ENCODE measurements at places on chromosomes 11 and 22. TPM values are rescaled to one million over a fixed set of nuclear protein-coding genes. Genes with fewer than 3 reads are reported as not detected.

Gene ANO1
- total RNA-seq: 16.4 TPM

Gene SYTL2
- total RNA-seq: 8.8 TPM

Gene PRR33
- not detected for total RNA-seq

Gene RTN4RL2
- total RNA-seq: 0.66 TPM

Gene CRACR2B
- 4.5 TPM for total RNA-seq

Gene SMC1B
- not detected for total RNA-seq

Gene BCO2
- 11.7 TPM for total RNA-seq

Gene NLRP6
- not detected for total RNA-seq

Gene UBQLN3
- total RNA-seq: not detected

Gene MPST
- total RNA-seq: 160 TPM

Gene KIF18A
- total RNA-seq: 9.1 TPM

Gene MCAT
- total RNA-seq: 25.9 TPM

Gene NELL1
- 1.5 TPM for total RNA-seq

Gene OR8D1
- total RNA-seq: not detected

Gene SGSM1
- total RNA-seq: 0.21 TPM

Gene NXPE2
- 1.1 TPM for total RNA-seq

Gene NCR3LG1
- 3.2 TPM for total RNA-seq

Gene FXYD6
- total RNA-seq: 27.7 TPM

Gene DGCR6
- total RNA-seq: 0.91 TPM

Gene TSGA10IP
- total RNA-seq: not detected

Gene SLC6A5
- not detected for total RNA-seq

Gene GRM5
- total RNA-seq: not detected

Gene OR8D4
- not detected for total RNA-seq

Gene PPP2R5B
- 7.7 TPM for total RNA-seq

Gene CRYBA4
- total RNA-seq: not detected

Gene TRIM48
- total RNA-seq: not detected

Gene POU2F3
- 1.5 TPM for total RNA-seq

Gene TTC17
- total RNA-seq: 57.0 TPM

Gene RAB38
- total RNA-seq: 81.3 TPM

Gene NCAM1
- total RNA-seq: 1.6 TPM

Gene OR52N4
- not detected for total RNA-seq

Gene OR4D11
- not detected for total RNA-seq

Gene SPON1
- total RNA-seq: 7.0 TPM

Gene CARD10
- 19.5 TPM for total RNA-seq

Gene GPR83
- not detected for total RNA-seq

Gene GAL3ST1
- total RNA-seq: not detected

Gene SAA4
- total RNA-seq: not detected

Gene CSF2RB
- 2.0 TPM for total RNA-seq

Gene CALCB
- not detected for total RNA-seq

Gene SLC22A12
- not detected for total RNA-seq

Gene GSTT4
- total RNA-seq: not detected

Gene MS4A3
- not detected for total RNA-seq

Gene CD248
- 5.4 TPM for total RNA-seq

Gene VPREB1
- total RNA-seq: not detected

Gene SCGB1A1
- total RNA-seq: 5.9 TPM

Gene ISX
- not detected for total RNA-seq

Gene TRIM51
- total RNA-seq: not detected

Gene HOATZ
- total RNA-seq: not detected

Gene TEX54
- not detected for total RNA-seq

Gene P4HA3
- total RNA-seq: not detected

Gene ANKK1
- 0.68 TPM for total RNA-seq

Gene TRIOBP
- total RNA-seq: 67.6 TPM

All from esophagus squamous epithelium (tissue), 5 donors.